ENCODE measurements at places on chromosomes 5 and 9.

DNA sequence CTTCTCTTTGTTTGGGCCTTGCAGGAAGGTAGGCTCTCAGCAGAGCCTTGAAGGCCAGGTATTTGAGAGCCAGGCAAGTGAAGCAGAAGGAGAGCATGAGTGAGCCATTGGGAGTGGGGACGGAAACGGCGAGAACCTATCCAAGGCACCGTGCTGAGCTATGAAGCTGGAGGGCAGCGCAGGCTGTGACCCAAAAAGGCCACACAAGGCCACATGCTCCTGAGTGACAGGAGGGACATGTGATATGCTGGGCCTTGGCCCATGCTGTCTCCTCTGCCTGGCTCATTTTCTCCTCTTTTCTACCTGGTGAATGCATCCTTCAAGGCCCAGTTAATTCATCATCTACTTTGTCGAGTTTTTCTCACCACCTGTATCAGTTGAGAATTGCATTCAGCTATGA lies 136.3 kb downstream of the PALM2AKAP2 start:
- DNase-seq = no peak

DNA sequence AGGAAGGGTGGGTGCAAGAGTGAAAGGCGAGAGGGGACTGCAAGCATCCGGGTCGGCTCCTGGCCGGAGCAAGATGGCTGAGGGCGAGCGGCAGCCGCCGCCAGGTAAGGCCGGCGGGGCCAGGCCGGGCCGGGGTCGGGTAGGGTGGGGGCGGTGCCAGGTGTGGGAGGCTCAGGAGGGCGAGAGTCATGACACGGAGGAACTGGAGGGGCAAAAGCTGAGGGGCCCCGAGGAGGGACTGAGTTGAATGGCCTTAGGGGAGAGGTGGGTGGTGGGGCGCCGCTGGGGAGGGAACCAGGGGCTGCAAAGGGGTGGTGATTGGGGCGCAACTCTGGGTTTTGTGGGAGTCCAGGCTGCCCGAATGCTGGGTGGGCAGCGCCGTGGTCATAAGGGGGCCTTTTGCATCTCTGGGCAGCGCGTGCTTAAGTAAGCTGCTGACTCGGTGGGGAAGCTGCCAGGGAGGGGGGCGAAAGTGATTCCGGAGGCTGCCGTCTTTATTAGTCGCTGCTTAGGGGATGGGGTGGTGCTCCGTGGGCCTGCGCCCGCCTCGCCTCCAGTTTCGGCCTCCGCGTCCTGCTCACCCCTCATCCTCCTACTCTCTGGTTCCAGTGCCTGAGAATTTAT lies 425 bp downstream of the PTPA start:
- DNase-seq = peak; percentile 9

GRCh38 chr5:79512471-79513307 lies 1.2 kb downstream of the HOMER1 start:
- peak; percentile 2 for DNase-seq

- no peak for DNase-seq
Observed at GRCh38 chr5:131671994-131672655, 37.1 kb upstream of the RAPGEF6 start.

DNA sequence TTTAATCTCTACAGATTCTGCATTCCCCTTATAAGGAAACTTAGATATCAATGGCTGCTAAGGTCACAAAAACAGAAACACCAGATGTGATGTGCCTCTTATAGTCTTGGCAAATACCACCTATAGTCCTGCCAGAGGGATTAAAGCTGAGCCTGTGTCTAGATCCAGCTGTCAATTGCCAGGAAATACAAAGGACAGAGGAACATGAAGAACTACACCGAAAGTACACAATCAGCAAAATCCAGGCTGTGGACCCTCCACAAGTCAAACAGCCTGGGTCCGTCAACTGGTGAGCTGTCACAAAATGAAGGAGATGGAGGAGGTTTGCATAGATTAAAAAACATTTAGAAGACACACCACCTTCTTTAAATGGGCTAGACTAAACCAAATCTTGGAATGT lies 85.4 kb downstream of the KLF4 start:
- DNase-seq = no peak

GRCh38 chr9:77194423-77194822 lies 17.1 kb downstream of the VPS13A start:
- no peak for DNase-seq

- DNase-seq = no peak
Observed at GRCh38 chr5:313265-313664, 8.2 kb upstream of the AHRR start.

DNA sequence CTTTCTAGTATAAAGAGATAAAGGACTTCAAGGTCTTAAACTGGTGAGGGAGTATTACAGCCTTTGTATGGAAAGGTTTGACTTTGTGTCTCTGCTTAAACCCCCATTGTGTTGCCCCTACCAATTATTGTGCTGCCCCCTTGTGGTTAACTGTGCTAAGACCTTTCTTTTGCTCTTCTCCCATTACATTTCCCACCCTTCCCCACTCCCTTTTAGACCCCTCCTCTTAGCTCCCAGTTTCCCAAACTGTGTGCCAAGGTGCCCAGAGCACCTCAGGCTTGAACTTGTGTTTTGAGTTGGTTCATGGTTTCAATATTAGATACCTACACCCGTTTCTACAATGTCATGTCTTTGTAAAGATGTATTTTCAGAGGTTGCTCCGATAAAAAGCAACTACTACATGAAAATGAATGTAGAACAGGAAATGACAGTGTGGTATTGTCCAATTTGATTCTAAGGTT lies 2.9 kb downstream of the JAK2 start:
- DNase-seq = no peak

- no peak for DNase-seq
Observed at GRCh38 chr5:84709075-84709474, 324.4 kb upstream of the EDIL3 start.

- DNase-seq = no peak
Observed at GRCh38 chr5:142441616-142442015, 116.8 kb upstream of the SPRY4 start.

DNA sequence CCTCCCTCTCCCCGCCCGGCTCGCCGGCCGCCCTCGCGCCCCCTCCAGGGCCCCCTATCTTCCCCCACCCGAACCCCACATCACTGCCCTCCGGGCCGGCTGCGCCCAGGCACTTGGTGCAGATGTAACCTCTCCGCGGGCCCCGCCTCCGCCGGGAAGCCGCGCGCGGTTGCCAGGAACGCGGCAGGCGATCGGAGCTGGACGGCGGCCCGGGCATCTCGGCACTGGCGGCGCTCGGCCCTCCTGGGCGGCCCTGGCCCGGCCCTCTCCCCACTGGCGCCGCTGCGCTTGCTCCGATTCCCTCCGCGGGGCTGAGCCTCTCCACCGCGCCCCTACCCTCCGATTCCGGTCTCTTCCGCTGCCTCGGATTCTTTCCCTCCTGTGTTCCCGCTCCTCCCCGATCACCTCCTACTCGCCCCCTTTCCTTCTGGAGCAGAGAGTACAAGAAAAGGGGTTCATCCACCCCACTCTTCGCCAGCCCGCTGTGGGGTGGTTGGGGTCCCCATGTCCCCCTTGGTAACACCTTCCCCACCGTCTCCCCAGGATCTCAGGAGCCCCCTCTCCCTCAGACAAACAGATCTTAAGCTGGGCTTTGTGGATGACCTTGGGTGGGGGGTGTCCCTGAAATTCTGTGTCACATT lies 70.6 kb downstream of the C9orf50 start:
- DNase-seq = no peak

GRCh38 chr5:13976867-13977830 lies 32.7 kb upstream of the DNAH5 start:
- no peak for DNase-seq

DNA sequence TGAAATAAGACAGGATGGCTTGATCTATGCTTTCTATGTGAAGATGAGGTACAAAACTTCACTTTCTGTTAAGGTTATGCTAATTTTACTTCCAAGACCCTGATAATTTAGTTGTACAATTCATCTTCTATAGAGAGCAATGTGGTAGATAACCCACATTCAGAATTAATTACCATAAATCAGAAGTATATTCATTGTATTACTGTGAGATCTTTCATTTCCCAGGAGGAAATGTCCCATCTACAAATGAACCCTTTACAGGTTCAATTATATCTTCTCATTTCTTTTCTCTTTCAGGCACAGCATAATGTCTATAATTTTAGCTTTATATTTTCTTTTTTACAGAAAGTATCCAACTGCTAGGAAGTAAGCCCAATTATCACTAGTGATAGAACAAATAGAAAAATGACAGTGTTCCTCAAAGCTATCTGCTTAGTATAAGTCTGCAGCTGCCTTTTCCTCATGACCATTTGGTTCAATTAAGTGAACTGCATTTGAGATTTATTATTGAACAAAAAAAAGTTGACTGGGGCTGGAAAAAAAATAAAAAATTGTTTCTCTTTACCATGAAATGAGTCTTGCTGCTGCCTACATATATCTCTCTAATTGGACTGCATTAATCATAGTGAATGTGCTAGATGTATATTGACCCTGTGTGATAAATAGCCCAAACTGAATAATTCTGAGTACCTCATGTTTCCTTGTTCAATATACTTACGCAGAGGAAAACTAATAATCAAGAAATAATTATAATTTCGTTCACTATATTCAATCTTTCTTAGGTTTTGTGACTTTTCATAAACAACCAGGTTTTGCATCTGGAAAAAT lies 1329.4 kb downstream of the PTPRD start:
- no peak for DNase-seq

- peak; percentile 27 for DNase-seq
Observed at GRCh38 chr5:7745882-7746610, 104.9 kb downstream of the CFAP90 start.

DNA sequence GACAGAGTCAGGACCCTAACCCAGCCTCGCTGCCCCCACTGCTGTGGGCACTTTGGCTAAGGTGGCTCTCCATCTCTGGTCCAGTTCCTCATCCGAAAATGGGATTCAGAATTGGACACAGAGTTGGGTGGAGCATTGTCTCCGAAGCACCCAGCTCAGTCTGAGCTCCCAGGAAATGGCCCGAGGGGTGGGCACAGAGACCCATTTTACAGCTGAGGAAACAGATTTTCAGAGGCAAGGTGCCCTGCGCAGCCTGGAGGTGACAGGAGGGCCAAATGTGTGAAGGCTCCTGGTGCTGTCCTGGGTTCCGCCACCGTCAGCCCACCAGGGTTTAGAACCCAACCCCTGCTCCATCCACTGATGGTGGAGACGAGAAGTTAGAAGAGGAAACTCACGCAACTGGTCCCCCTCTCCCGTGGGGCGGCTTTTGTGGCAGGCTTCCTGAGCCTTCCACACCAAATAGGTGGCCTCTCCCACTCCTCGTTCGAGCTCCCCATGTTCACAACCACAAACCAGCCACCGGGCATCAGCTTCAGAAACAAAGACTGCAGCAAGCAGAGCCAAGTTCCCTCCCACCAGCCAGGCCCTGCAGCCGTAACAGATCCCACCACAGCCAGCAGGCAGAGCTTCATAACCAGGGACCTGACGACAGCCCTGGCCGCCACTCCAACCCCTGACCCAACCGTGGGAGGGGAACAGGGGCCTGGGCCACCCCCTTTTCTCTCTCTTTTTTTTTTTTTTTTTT lies 90.9 kb upstream of the LMX1B start:
- no peak for DNase-seq

- DNase-seq = no peak
Observed at GRCh38 chr5:128681764-128682592, 143.9 kb upstream of the FBN2 start.

DNA sequence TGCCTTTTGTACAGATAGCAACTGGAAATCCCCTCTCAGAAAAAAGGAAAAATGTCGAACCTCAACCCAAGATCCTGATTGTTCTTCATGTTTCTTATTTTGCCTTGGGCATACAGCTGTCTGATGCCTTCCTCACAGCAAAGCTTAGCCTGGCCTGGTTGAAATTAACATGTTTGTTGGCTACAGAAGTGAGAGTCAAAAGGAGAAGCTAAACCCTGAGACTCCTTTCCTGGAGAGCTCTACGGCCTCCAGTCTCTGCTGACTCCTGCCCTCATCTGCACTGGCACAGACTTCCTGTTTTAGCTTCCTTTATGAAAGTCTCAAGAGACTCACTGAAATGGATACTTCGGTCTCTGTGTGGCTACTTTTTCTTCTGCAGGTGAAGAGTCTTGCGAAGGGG lies 186.7 kb downstream of the PARP8 start:
- DNase-seq = no peak

- DNase-seq = no peak
Observed at GRCh38 chr9:86918556-86918955, 28.8 kb downstream of the GAS1 start.

GRCh38 chr9:68546596-68547390 lies 6.1 kb upstream of the TMEM252 start:
- no peak for DNase-seq

DNA sequence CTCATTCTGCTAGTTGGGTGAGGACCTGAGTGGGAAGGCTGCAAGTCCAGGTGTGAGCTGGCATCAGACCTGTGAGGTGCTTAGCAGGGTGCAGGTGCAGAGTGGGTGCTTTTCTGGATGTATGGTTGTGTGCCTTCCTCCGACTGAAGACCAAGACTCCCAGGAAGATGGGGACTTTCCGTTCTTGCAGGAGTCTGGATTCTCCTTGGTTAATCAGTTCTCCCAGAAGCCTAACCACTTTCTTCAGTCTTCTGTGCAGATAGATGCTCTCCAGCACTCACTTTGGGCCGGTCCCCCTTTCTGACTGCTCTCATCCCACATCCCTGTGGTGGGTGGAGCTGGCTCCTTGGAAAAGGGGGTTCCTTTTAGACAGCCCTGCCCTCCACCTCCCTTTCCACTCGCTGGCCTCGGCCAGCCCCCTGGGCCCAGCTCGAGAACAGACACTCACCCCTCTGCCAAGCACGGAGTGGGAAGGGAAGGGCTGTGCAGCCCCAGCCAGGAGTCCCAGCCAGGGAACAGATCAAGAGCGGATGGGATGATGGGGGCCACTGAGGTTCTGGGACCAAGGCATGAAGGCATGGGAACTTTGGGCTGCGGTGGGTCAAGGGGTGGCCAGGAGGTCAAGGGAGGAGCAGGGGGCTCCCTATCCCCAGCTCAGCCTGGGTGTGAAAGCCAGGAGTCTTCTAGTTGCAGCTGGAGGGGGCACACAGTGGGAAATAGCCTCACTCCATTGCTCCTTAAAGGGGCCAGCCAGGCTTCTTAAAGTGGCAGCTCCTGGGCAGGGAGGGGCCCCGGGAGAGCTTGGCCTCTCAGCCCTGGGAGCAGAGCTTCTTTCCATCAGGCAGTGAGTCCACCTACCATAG lies 62.4 kb downstream of the FGF18 start:
- DNase-seq = no peak

DNA sequence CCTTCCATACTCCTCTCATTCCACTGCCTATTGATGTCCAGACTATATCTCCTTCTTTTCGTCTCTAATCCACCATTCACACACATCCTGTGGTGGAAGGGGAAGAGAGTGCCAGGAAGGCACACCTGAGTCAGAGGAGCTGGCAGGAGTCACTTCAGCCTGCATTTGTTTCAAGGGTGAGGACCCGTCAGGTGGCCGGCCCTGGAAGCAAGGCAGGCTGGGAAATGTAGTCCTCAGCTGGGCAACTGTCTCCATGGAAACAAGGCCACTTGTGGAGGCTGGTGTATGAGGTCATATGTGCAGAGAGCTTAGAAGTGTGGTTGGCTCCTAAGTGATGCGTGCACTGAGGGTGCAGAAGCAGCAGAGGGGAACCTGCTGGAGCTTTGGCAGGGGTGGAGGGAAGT lies 278.4 kb downstream of the NSG2 start:
- no peak for DNase-seq

DNA sequence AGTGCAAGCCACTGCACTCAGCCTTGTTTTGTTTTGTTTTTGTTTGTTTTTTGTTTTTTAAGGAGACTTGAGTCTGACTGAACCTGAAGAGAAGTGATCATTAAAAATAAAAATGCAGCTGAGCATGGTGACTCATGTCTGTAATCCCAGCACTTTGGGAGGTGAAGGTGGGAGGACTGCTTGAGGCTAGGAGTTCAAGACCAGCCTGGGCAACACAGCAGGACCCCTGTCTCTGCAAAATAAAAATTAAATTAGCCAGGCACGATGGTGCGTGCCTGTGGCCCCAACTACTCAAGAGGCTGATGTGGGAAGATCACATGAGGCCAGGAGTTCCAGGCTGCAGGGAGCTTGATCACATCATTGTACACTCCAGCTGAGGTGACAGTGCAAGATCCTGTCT lies 6.2 kb downstream of the SLC1A1 start:
- DNase-seq = no peak

All from activated CD4-positive, alpha-beta T cell treated with anti-CD3 and anti-CD28 coated beads for 24 hours (primary cell).